GM12878 (cell line): ENCODE measurements at places on chromosomes 12 and 14. TPM values are rescaled to one million over a fixed set of nuclear protein-coding genes. Genes with fewer than 3 reads are reported as not detected.

GRCh38 chr12:122961531-122962329 is 4.5 kb downstream of the ABCB9 start:
- no peak overlapping the region for H3K4me3 ChIP-seq
- peaks cover 4% of the 10 kb centered on the region; the same call in 1 of the 2 replicates for H3K4me1 ChIP-seq
- H3K36me3 ChIP-seq = no peaks in the 10 kb centered on the region

- H3K27ac ChIP-seq = no peak overlapping the region
- no peaks in the 10 kb centered on the region for H3K27me3 ChIP-seq
- DNase-seq = no peak
- no peaks in the 10 kb centered on the region for H3K36me3 ChIP-seq
- H3K4me3 ChIP-seq = no peak overlapping the region
- no peaks in the 10 kb centered on the region for H3K4me1 ChIP-seq
These were observed 221.6 kb downstream of the LRRK2 start for GRCh38 chr12:40446385-40446784.

DNA sequence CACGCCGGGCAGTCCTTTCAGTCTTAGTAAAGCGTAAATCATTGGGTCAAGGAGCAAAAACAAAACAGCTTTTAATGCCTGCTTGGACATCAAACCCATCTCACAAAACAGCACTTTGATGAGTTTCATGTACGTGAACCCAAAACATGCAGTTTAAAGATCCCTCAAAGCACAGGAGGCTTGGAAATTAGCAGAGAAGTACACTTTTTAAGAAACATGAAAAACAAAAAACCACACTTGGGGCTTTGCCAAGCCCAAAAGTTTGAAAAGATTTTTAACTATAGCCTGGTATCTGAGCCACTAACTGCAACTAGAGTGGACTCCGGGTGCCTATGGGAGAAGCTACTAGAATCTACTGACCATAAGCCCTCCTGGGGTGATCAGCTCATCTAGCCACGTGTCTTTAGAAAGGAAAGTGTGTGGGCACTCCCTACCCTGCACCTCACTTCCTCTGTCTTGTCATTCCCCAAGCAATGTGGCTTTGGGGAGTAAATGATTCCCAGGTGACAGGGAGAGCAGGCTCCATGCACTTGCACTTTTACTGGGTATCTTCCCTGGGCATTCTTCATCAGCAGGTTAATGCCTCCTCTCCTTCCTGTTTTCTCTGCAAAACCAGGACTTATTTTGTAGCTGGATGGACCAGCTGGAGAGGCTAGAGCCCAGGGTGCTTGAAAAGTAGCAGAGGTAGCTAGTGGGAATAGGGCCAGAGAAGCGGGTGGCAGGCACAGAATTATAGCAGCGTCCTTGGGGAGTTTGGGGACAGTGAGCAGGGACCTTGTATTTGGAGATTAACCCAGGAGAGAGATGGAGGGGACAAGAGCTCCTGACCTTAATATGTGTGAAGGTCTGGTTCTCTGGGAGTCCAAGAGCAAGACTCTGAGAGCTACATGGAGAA is 339.3 kb downstream of the BCL11B start:
- H3K4me1 ChIP-seq = no peaks in the 10 kb centered on the region
- no peak overlapping the region for H3K27ac ChIP-seq
- H3K27me3 ChIP-seq = no peaks in the 10 kb centered on the region
- no peak for DNase-seq
- H3K4me3 ChIP-seq = no peak overlapping the region

GRCh38 chr12:91567100-91567485 is 384.5 kb upstream of the DCN start:
- no peak overlapping the region for H3K4me3 ChIP-seq
- no peaks in the 10 kb centered on the region for H3K36me3 ChIP-seq
- no peaks in the 10 kb centered on the region for H3K4me1 ChIP-seq

DNA sequence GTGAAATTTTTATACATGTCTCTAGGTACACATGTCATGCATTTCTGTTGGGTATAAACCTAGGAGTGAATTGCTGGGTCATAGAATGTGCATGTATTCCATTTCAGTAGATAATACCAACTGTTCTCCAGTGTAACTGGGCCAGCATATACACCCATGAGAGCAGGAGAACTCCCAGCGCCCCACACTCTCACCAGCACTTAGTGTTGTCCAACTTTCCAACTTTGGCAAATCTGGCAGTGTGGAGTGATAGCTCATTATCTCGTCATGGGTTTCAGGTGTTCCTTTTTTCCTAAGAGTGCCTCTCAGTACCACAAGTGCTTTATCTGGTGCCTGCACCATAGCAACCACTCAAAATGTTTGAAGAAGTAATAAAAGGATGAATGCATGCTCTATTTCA is 40.1 kb downstream of the NGB start:
- no peak overlapping the region for H3K27ac ChIP-seq
- peaks cover 2% of the 10 kb centered on the region; the same call in 1 of the 2 replicates for H3K27me3 ChIP-seq
- no peaks in the 10 kb centered on the region for H3K36me3 ChIP-seq
- no peak overlapping the region for H3K4me3 ChIP-seq

- H3K4me1 ChIP-seq = no peaks in the 10 kb centered on the region
- no peak overlapping the region for H3K27ac ChIP-seq
- no peaks in the 10 kb centered on the region for H3K36me3 ChIP-seq
- H3K27me3 ChIP-seq = no peaks in the 10 kb centered on the region
These were observed 161.7 kb upstream of the PLEKHA5 start for GRCh38 chr12:18967814-18968213.

- no peaks in the 10 kb centered on the region for H3K27me3 ChIP-seq
- H3K36me3 ChIP-seq = no peaks in the 10 kb centered on the region
- DNase-seq = peak; percentile 19
- H3K4me3 ChIP-seq = no peak overlapping the region
- no peak overlapping the region for H3K27ac ChIP-seq
- H3K4me1 ChIP-seq = no peaks in the 10 kb centered on the region
These were observed 86.5 kb upstream of the CEP83 start for GRCh38 chr12:94545935-94546771.

DNA sequence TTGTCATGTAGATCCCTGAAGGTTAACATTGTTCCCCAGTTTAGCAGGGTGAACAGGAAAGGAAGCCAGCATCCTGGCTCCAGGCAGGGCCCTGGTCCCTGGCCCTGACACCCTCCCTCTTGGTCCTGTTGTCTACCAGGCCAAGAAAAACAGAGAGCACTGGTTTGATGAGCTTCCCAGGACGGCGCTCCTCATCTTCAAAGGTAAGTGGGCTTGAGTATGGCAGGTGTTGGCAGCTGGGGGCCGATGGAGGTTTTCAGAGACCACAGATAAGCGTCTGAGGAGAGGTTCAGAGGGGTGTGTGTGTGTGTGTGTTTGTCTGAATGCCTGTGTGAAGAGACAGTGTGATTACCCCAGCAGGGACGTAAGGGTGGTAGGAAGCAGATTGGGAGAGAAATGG is 56.3 kb downstream of the SLC8B1 start:
- no peak for DNase-seq
- no peaks in the 10 kb centered on the region for H3K4me1 ChIP-seq
- peaks cover 8% of the 10 kb centered on the region for H3K36me3 ChIP-seq
- H3K27me3 ChIP-seq = no peaks in the 10 kb centered on the region
- no peak overlapping the region for H3K27ac ChIP-seq

DNA sequence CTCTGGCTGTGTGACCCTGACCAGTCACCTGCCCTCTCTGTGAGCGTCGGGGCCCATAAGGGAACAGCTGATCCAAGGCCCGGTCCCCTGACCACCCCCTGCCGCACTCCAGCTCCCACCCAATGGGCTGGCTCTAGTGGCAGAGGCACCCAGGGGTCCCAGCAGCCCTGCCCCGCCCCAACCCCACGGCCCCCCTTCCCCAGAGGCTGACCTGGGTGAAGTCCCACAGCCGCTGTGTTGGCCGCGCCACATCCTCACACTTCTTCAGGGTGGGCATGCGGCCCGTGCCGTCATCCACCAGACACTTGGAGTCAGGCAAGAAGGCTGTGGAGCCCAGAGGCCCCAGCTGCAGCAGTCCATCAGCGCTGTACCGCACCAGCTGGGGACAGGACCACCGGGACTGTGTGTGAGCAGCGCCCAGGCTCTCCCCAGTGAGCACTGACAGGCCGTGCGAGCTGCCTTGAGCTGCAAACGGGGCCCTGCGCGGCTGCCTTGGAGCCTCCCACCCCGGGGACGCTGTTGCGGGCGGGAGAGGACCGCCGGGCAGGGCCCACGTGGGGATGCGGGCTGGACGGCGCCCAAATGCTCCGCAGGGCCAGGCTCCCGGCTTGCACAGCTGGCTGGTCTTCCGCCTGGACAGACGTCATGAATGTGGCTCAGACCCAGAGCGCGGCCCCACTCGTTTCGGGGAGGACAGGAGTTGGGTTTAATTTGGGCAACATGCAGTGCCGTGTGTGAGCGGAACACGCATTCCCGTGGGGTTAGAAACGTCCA is 53.5 kb downstream of the NOC4L start:
- H3K27ac ChIP-seq = no peak overlapping the region
- no peaks in the 10 kb centered on the region for H3K27me3 ChIP-seq
- DNase-seq = no peak
- H3K4me3 ChIP-seq = no peak overlapping the region

- DNase-seq = no peak
- no peaks in the 10 kb centered on the region for H3K27me3 ChIP-seq
- H3K27ac ChIP-seq = peak overlapping the region; percentile 78
- peak overlapping the region; percentile 98 for H3K4me3 ChIP-seq
- H3K36me3 ChIP-seq = no peaks in the 10 kb centered on the region
These were observed 369 bp downstream of the DEPDC4 start for GRCh38 chr12:100266585-100266834.

- no peak overlapping the region for H3K4me3 ChIP-seq
- H3K36me3 ChIP-seq = no peaks in the 10 kb centered on the region
- no peak overlapping the region for H3K27ac ChIP-seq
These were observed 93.7 kb downstream of the SOX5 start for GRCh38 chr12:23855813-23856212.

GRCh38 chr12:101696251-101697196 is 916 bp upstream of the CHPT1 start:
- H3K27me3 ChIP-seq = no peaks in the 10 kb centered on the region
- no peak for DNase-seq
- no peaks in the 10 kb centered on the region for H3K36me3 ChIP-seq
- peak overlapping the region; percentile 81 for H3K4me3 ChIP-seq
- no peak overlapping the region; the same call in 1 of the 2 replicates for H3K27ac ChIP-seq

DNA sequence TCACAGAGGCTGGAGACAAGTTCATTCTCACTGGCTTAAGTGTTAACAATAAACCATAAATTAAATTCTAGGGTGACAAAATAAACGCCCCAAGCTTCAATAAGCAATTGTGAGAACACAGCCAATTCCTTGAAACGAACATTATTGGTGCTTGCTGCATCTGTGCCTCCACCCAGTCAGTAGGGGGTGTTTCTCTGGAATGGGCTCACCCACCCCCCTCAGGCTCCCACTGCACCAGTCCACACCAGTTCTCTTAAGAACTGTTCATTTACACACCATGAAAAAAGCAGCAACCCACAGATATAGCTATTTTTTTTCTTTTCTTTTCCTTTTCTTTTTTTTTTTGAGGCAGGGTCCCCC is 34.7 kb downstream of the CDC42BPB start:
- no peak overlapping the region for H3K4me3 ChIP-seq
- H3K36me3 ChIP-seq = no peaks in the 10 kb centered on the region; the same call in none of the 2 replicates
- no peaks in the 10 kb centered on the region for H3K27me3 ChIP-seq
- H3K27ac ChIP-seq = no peak overlapping the region
- DNase-seq = no peak

DNA sequence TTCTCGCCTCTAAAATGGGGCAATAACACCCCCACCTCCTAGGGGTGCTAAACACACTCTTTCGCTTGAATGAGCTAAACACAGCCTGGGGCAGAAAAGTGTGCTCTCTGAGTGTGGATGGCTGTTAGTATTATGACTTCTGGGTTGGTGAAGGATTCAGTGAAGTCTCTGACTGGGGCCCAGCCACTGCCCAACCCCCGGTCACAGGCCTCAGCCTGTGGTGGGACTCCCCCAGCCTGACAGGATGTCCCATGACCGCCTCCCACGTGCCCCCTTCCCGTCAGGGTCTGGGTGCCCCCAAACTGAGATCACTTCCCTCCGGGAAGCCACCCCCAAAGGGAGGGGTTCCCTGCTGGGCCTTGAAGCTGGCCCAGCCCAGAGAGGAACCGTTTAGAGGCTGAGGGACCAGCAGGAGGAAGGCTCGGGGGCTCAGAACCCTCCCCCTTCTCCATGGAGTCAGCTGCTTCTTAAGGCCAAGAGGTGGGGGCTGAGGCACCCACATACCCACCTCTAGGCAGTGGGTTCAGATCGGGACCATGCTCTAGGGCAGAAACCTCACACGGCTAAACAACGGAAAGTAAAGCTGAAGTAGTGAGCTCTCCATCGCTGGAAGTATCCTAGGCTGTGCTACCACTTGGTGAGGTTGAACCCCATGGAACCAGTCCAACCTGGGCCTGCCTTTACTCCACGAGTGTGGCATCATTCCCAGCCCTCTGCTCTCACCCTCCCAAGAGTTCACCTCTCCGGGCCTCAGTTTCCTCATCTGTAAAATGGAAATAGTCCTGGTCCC is 13.8 kb downstream of the DTX1 start:
- peaks cover 56% of the 10 kb centered on the region for H3K4me1 ChIP-seq
- H3K27ac ChIP-seq = peak overlapping the region; percentile 54
- H3K4me3 ChIP-seq = no peak overlapping the region

DNA sequence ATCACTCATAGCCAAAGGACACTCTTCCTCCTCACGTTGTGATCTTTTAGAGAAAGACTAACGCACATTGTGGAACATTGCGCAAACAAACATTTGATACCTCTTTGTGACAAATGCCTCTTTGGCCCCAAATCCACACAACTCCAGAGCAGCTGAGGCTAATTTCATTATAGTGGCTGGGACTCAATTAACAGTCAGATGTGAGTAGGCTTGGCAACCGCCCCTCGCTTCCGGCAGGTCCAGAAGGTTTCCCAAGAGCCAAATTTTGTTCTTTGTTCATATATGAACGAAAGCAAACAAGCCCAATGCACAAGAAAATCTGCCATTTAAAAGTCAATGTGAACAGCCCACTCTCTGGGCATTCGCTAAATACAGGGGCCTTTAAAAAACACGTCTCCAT is 273.9 kb downstream of the GLT1D1 start:
- no peaks in the 10 kb centered on the region for H3K36me3 ChIP-seq
- H3K27me3 ChIP-seq = no peaks in the 10 kb centered on the region
- H3K4me1 ChIP-seq = no peaks in the 10 kb centered on the region

GRCh38 chr12:55708695-55709233 is 1.1 kb upstream of the ITGA7 start:
- no peak overlapping the region for H3K27ac ChIP-seq
- H3K4me3 ChIP-seq = peak overlapping the region; percentile 74; the same call in 1 of the 2 replicates
- H3K36me3 ChIP-seq = no peaks in the 10 kb centered on the region

Gene CDKL1
- polyA plus RNA-seq = 10.2 and 11.3 TPM in 2 replicates

Gene RNFT2
- 10.9 and 12.3 TPM in 2 replicates for polyA plus RNA-seq

DNA sequence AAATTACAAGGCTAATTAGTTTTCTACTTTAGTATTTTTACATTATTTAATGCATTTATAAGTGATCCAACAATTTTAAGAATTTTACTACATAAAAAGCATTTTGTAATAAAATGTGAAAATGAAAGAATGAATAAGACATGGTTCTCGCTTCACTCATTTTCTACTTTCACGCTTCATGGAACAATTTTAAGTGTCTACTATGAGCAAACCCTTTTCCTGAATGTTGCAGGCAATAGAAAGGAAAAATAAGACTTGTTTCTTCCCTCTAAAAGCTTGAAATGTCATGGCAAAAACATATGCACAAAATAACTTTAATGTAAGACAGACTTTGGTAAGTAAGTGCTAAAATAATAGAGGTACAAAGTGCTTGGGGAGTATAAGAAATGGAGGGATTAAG is 205.7 kb upstream of the HMGA2 start:
- no peak overlapping the region for H3K27ac ChIP-seq
- H3K4me3 ChIP-seq = no peak overlapping the region
- no peak for DNase-seq
- no peaks in the 10 kb centered on the region for H3K36me3 ChIP-seq
- peaks cover 3% of the 10 kb centered on the region; the same call in 1 of the 2 replicates for H3K4me1 ChIP-seq
- H3K27me3 ChIP-seq = no peaks in the 10 kb centered on the region

- no peak for DNase-seq
- H3K4me1 ChIP-seq = no peaks in the 10 kb centered on the region
- H3K36me3 ChIP-seq = no peaks in the 10 kb centered on the region
- no peak overlapping the region for H3K27ac ChIP-seq
- no peak overlapping the region for H3K4me3 ChIP-seq
- no peaks in the 10 kb centered on the region; the same call in 1 of the 2 replicates for H3K27me3 ChIP-seq
These were observed 49.9 kb upstream of the ZDHHC17 start for GRCh38 chr12:76713986-76714385.
